Hematopoietic multipotent progenitor cell treated with erythropoietin and hydrocortisone succinate and interleukin-3 and kit ligand, for 15 days (in vitro differentiated cells): ENCODE measurements at places on chromosomes 13 and 19.

GRCh38 chr13:19967621-19968020 lies 9.1 kb downstream of the ZMYM2 start:
- DNase-seq, result no peak

DNA sequence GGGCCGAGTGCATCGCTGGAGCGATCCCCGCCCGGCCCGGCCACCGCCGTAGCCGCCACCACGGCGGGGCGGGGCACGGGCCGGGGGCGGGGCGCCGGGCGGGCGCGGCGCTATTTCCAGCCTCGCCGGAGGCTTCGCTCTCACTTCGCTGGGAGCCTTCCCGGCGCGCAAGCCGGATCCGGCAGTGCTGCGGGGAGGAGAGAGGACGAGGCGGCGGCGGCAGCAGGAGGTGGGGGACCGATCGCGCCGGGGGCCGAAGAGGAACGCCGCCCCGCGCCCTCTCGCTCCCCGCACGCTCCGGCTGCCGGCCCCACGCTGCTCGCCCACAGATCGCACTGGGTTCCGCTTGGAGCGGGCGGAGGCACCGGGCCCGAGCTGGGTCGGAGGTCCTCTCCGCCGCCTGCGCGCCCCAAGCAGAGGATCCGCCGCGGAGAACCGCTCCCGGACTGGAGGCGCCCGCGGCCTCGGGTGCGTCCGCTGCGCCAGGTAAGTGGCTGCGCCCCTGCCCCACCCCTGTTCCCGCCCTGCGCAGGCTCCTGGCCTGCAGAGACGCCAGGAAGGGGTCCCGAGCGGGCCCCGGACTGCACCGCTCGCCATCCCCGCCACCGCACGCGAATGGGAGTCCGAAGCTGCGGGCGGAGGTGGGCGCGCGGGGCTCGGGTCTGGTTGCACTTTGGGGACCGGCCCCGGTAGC lies at the start of gene CHST8:
CHST8 (plus strand) TSS at position 143 of the 694 bp plus-strand sequence. CDS start 67,309 bp downstream, outside the sequence.
- no peak for DNase-seq

- no peak for DNase-seq
Observed at GRCh38 chr13:77378662-77379061, 51.8 kb upstream of the MYCBP2 start.

DNA sequence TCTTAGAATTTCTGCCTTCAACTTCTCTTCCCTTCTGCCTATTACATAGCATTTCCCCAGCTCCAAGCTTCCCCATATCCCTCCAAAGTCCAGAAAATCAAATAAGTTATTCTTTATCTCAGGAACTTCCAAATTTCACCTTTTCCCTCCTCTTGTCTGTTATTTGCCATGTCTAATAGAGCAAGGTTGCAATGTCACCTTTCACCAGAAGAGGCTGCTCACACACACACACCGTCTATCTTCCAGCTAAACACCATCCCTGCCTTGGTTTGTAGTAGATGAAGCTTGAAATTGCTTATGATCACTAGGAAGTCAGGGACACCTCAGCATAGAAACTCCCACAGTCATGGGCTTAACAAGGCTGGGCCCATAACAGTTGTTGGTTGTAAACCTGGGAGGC lies 48.4 kb downstream of the ZNRF4 start:
- DNase-seq, result no peak

GRCh38 chr13:98853771-98854221 lies 101.3 kb upstream of the SLC15A1 start:
- DNase-seq, result no peak

DNA sequence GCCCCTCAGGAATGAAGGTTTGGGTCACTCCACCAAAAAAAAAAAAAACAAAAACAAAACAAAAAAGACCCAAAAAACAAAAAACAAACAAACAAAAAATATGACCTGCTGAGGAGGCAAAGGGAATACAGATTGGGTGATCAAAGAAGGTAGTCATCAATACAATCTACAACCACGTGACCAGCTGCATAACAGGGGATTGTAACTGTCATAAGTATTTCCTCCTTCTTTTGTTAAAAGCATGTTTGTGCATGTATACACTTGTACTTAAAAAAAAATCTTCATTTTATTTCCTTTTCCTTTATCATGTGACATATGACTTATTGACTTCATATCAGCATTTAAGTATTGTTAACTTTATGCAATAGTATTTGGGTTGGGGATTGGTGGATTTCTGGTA lies 165.1 kb upstream of the IRS2 start:
- no peak for DNase-seq

GRCh38 chr13:27018344-27018861 lies 153.2 kb downstream of the USP12 start:
- no peak for DNase-seq
